ENCODE measurements at places on chromosomes 6 and 20.

DNA sequence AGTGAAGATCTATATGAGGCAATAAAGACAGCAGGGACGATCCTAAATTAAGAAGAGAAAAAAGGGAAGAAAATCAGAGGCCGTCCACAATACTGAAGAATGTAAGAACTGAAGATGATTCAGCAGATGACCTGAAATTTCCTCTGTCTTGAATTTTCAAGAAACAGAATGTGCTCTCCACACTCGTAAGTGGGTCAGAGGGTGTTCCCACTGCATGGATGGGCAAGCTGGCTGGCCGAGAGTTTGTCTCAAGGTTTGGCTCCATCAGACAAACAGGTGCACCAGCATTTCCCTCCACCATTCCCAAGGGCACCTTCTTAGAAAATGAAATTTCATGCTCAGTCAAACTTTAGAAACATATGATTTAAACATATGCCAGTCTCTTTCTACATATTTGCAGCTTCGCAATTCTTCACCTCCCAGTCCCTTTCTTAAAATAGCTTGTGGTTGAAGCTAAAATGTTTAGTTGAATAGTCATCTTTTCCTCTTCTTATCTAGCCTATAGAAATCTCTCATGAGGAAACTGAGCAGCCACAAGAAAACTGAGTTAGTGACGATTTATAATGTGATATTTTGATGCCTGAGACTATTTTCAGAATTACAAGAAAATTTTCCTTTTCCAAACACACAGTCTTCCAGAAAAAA lies 576.4 kb downstream of the PRKN start:
- no peak for DNase-seq

- DNase-seq = no peak
These were observed 196.3 kb downstream of the ZMYND8 start for GRCh38 chr20:47160240-47160639.

DNA sequence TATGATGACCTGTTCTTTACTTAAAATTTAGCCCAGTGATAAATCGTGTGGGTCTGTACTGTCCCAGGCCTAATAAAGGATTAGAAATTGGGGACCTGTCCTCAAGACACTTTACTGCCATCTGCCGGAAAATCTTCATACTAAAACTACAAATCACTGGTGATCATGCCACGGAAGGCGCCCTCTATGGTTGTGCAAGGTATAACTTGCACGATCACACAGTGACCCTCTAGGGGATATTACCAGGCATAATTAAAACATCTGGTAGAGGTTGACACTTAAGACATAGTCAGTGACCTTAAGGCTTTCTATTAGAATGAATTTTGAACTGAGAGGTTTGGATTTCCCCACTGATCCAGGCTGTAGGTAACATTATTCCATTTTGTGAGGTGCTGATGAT lies 172.6 kb downstream of the BMP2 start:
- DNase-seq = no peak

DNA sequence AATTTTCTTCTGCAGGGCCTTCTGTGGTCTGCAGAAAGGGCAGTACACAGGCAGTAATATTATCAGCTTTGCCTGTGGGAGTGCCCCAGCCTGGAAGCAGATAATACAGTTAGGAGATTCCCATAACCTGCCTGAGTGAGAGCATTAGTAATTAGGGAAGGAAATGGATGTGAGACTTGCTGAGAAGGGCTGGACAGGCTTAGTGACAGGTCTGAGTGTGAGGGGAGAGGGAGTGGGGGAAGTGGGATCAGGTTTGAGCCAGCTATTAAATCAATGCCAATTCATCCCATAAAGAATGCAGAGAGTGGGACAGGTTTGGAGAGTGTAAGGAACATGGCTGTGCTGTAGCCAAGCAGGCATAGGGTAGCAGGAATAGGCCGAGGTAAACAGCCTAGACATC lies 10.1 kb upstream of the CFAP206 start:
- DNase-seq = no peak

DNA sequence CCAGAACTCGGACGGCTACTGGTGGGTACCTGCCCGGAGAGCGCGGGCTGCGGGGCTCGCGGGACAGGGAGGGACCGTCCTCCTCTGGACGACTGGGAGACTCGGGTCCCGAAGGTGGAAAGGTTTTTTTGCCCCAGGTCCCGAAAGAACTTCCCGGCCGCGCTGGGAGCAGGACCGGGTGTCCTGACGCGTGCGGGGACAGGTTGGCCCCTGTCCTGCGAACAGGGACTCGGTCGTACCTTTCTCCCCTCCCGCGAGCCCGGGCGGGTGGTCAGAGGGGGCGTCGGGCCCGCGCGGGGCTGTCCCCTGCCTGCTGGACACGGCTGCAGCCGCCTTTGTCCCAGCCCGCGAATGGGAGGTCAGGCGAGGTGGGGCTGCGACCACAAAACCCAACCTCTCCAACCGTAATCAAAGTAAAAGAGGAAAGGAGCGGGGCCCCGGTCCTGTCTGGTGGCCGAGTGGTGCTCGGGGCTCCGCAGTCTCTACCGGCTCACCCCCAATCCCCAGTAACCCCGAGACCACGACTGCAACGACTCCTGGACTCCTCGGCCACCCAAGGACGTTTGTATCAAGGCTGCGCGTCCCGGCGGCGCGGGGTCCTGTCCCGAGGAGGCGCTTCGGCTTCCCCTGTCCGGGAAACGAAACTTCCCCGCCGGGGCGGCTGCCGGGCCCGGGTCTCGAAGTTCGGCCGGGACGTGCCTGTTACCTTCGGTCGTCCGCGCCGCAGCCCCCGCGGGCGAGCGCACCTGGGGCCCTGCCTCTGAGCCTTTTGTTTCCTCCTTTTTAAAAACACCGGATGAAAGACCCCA lies 798 bp downstream of the DSP start:
- DNase-seq = no peak
